ENCODE measurements at places on chromosomes 1 and 21.

DNA sequence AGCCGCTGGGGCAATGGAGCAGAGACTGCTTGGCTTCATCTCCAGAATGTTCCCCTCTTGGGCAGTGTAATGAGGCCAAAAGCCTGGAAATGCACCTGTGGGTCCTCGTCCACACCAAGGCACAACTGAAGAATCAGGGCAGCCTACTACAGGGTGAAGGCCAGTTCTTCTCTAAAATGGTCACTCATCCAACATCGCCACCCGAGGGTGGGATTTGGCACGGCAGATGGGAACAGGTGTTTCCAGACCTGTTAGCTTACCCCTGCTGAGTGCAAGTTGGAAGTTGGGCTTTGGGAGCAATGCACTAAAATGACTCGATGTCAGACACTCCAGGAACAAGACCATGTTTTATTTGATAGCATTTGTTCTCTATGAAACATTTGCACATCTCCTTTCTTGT lies 543.7 kb downstream of the NPHP4 start:
- no peak for DNase-seq

DNA sequence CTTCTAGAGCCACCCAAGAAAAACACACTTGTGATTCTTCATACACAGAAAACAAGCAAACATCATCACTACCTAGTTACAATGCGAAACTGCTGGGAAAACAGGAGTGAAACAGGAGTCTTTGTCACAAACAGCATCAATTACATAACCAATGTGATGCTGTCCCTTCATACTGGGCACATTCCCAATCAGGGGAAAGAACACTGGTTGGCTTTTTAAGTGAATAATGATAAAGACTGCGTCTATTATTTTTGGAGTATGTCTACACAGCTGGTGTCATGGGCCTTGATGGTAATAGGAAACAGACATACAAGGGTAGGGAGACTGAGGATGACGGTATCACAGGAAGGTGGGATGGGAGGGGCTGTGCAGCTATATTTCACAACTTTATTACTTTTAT lies 43.3 kb downstream of the SIPA1L2 start:
- no peak for DNase-seq

DNA sequence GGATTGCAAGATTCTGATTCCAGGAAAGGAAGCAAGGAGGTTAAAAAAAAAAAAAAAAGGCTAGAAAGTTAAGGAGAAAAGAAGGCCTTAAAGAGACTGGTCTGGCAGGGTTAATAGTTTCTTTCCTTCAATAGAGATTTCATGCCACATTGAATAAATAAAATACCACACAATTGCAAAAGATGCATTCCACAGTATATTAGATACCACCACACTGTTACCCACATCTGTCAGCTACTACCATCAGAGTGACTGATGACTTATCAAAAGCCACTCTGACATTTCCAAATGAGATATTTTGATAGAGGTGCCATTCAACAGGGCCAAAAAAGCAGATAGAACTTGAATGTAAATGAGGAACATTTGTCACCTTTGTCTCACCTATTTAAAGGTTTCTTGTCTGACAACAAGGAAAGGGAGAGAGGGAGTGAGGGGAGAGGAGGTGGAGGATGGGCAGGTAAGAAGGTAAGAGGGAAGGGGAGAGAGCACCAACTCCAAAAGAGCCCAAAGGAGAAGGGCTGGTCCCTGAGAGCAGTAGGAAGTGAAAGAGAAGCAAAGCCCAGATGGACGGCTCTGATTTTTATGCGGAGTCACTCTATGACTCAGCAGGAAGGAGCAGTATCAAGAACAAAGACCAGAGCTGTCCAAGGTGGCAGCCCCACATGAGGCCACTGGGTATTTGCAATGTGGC lies 38.3 kb downstream of the LRRN2 start:
- DNase-seq, result peak; percentile 77

GRCh38 chr1:195806060-195806459 lies 802.2 kb downstream of the KCNT2 start:
- no peak for DNase-seq

DNA sequence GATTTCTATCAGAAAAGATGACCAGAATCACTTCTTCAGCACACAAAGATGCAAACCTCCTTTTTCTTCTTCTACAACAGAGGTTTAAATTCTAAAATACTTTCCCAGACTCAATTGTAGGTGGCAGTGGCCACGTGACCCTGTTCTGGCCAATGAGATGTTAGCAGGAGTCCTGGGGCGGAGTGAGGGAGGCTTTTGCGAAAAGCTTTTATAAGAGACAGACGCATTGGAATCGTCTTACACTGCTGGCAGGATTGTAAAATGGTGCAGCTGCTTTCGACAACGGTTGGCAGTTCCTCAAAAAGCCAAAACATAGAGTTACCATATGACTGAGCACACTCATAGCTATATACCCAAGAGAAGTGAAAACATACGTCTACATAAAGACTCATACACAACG lies 87.0 kb upstream of the MAGI3 start:
- DNase-seq, result no peak

DNA sequence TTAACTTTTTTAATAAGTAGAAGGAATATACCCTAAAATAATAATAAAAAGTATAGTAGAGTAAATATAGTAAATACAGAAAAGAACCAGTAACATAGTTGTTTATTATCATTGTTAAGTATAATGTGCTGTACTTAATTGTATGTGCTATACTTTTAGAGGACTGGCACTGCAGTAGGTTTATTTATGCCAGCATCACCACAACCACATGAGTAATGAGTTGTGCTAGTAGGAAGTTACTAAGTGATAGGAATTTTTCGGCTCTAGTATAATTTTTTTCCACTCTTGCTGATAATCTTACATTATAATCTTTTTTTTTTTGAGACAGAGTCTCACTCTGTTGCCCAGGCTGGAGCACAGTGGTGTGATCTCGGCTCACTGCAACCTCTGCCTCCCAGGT lies 71.6 kb downstream of the IVNS1ABP start:
- no peak for DNase-seq

DNA sequence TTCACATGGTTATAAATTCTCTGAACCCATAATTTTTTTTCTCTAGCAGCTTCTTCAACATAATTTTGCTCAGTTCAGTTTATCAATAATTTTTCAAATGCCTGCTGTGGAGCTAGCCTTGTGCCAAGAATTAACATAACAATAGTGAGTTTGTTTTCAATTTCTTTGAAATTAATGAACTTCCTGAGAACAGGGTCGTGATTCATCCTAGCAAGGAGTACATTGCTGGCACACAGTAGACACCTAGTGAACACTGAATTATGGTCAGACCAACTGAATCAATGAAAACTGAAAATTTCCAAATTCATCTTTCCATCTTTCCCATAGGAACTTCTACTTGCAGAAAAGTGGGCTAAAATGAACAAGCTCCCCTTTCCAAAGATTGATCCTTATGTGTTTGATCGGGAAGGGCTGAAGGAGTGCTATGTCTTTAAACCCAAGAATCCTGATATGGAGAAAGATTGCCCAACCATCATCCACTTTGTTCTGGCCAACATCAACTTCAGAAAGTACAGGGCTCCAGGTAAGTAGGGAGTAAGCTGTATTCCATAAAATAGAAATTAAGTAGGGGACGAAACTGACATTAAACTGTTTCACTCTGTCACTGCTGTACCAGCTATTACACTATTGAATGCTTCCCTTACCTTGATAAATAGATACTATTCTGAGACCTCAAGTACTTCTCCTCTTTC lies 148.7 kb downstream of the PLA2G4A start:
- DNase-seq, result no peak
